Thymus (tissue), 14 donors: ENCODE measurements at places on chromosomes 7 and 10. TPM values are rescaled to one million over a fixed set of nuclear protein-coding genes. Genes with fewer than 3 reads are reported as not detected.

Gene VSTM4
- total RNA-seq, result 3.4 TPM

DNA sequence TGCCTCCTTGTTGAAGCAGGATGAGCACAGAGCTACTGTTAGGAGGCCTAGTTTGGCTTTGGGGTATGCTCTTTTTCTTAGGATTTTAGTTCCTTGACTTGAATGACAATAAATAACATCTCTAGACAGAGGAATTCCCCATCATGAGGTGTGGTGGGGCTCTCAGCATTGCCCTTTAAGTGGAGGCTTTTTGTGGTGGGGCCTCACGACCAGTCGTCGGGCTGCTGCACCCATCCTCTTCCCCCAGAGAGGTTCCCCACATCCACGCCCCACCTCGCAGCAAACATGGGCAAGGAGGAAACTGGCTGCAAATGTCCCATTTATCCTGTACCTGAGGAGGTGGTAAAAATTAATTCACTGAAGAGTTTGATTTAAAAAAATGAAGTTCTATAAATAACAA is 36.1 kb upstream of the TARP start:
- H3K36me3 ChIP-seq, result no peaks in the 10 kb centered on the region
- H3K4me3 ChIP-seq, result no peak overlapping the region
- H3K27ac ChIP-seq, result no peak overlapping the region
- no peak for DNase-seq

- no peaks in the 10 kb centered on the region for H3K36me3 ChIP-seq
- H3K27ac ChIP-seq, result no peak overlapping the region
Measured at GRCh38 chr10:103768345-103768744, 87.0 kb downstream of the SH3PXD2A start.

Gene H2BK1
- not detected for total RNA-seq

Gene CALML3
- total RNA-seq, result 144 TPM

DNA sequence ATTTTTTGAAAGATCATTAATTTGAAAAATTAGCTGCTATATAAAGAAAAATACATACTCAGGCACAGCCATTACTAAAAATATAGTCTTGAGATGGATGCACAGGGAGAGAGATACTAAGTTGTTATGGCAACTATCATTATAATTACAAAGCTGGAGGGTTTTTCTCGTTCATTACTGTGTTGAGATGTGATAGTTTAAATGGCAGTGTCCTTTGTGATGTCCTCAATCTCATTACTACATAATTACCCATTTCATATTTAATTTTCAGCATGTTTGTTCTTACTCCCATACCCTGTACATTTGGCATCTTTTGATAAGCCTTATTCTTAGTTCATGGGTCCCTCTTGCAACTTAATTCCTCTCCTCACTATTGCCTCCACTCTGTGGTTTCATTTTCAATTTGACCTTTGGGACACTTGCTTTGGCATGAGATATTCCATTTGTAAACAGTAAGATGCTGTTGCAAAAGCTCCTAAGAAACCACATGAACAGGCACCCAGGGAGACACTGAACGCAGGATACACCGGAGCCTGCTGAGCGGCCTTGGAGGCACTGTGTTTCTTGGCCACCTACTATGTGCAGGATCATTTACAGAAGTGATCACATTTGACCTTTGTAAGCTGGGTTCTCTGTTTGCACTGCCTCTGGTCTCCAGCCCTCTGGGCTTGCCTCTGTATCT is 4.8 kb upstream of the CPXM2 start:
- no peak overlapping the region for H3K4me3 ChIP-seq
- no peak for DNase-seq
- H3K36me3 ChIP-seq, result no peaks in the 10 kb centered on the region
- H3K27ac ChIP-seq, result no peak overlapping the region
- H3K4me1 ChIP-seq, result no peaks in the 10 kb centered on the region

Gene MKI67
- total RNA-seq, result 41.5 TPM

Gene TDRD1
- total RNA-seq, result 0.52 TPM

- no peak overlapping the region for H3K27ac ChIP-seq
- H3K27me3 ChIP-seq, result peaks cover 38% of the 10 kb centered on the region
- H3K4me3 ChIP-seq, result no peak overlapping the region
- H3K4me1 ChIP-seq, result peaks cover 32% of the 10 kb centered on the region
- no peaks in the 10 kb centered on the region for H3K36me3 ChIP-seq
Measured at GRCh38 chr10:69864321-69864720, 62.6 kb downstream of the COL13A1 start.

DNA sequence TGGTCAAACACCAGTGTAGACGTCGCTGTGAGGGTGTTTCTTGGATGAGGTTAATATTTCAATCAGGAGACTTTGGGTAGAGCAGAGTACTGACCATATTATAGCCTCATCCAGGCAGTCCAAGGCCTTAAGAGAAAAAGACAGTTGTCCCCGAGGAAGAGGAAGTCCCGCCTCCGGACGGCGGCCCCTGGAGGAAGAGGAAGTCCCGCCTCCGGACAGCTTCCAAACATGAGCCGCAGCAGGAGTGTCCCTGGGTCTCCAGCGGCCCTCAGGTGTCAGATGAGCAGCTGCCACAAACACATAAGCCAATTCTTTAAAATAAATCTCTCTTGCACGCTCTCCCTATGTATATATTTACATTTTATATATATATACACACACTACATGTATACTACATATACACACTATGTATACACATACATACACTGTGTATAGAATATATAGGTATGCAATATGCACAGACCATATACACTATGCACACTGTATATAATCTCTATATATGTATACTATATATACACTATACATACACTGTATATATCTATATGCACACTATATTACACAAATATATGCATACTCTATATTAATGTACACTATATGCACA is 37.5 kb downstream of the PWWP2B start:
- peaks cover 3% of the 10 kb centered on the region for H3K4me1 ChIP-seq
- no peak overlapping the region for H3K27ac ChIP-seq
- H3K4me3 ChIP-seq, result no peak overlapping the region
- no peak for DNase-seq
- no peaks in the 10 kb centered on the region for H3K36me3 ChIP-seq
- no peaks in the 10 kb centered on the region for H3K27me3 ChIP-seq

Gene KLF14
- 0.05 TPM for total RNA-seq

GRCh38 chr10:10613656-10614244 is 403.9 kb upstream of the CELF2 start:
- no peaks in the 10 kb centered on the region for H3K27me3 ChIP-seq
- no peaks in the 10 kb centered on the region for H3K36me3 ChIP-seq
- no peak overlapping the region for H3K27ac ChIP-seq

DNA sequence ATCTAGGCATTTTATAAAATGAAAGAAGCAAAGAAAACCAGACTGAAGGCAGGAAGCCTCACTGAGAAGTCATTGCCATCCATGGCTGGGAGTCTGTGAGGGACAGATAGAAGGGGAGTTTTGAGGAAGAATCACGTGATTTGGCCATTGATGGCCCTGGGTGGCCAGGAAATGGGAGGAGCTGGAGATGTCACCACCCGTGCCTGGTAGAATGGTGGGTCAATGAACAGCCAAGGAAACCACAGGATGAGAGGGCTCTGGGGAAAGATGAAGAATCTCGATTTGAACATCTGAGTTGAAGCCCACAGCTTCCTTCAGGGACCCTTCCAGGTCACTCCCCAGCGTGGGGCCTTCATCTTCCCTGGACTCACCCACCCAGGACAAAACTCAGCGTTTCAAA is 103.3 kb upstream of the CHST15 start:
- no peaks in the 10 kb centered on the region for H3K36me3 ChIP-seq
- no peak overlapping the region for H3K4me3 ChIP-seq
- H3K27me3 ChIP-seq, result no peaks in the 10 kb centered on the region
- no peak for DNase-seq
- H3K4me1 ChIP-seq, result peaks cover 5% of the 10 kb centered on the region

Gene AS3MT
- 5.2 TPM for total RNA-seq

Gene CPA5
- total RNA-seq, result 17.2 TPM

GRCh38 chr10:122375679-122376160 is 1.2 kb downstream of the PLEKHA1 start:
- H3K27ac ChIP-seq, result peak overlapping the region; percentile 89
- peak overlapping the region; percentile 82 for H3K4me3 ChIP-seq

GRCh38 chr7:3218411-3219225 is 82.4 kb upstream of the SDK1 start:
- peaks cover 2% of the 10 kb centered on the region for H3K4me1 ChIP-seq
- H3K27me3 ChIP-seq, result no peaks in the 10 kb centered on the region
- H3K4me3 ChIP-seq, result no peak overlapping the region

DNA sequence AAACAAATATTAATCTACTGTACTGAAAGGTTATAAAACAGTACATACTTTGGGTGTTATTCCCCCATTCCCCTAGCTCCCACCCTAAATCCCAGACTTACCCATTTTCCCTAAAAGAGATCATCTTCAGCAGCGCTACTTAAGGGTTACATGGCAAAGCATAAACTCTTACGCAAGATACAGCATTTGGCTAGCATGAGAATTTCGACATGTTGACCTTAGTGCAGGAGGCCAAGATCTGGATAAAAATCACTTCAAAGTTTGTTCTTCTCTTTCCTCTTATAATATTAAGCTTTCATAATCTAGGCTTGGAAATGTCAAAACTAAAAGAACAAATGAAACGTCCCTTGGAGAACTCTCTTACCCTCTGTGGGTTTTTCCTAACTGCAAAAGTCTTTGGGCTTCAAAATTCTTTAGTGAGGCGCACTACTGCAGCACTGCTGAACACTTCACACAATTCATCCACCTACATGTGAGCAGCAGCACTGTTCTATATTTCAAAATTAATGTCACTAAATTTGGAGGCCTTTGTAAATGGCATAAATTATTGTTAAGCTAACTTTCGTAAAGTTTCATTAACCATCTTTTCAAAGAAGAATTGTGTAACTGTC is 59.5 kb upstream of the PDLIM1 start:
- H3K27me3 ChIP-seq, result no peaks in the 10 kb centered on the region
- H3K36me3 ChIP-seq, result no peaks in the 10 kb centered on the region
- no peak overlapping the region for H3K4me3 ChIP-seq
- no peak for DNase-seq

DNA sequence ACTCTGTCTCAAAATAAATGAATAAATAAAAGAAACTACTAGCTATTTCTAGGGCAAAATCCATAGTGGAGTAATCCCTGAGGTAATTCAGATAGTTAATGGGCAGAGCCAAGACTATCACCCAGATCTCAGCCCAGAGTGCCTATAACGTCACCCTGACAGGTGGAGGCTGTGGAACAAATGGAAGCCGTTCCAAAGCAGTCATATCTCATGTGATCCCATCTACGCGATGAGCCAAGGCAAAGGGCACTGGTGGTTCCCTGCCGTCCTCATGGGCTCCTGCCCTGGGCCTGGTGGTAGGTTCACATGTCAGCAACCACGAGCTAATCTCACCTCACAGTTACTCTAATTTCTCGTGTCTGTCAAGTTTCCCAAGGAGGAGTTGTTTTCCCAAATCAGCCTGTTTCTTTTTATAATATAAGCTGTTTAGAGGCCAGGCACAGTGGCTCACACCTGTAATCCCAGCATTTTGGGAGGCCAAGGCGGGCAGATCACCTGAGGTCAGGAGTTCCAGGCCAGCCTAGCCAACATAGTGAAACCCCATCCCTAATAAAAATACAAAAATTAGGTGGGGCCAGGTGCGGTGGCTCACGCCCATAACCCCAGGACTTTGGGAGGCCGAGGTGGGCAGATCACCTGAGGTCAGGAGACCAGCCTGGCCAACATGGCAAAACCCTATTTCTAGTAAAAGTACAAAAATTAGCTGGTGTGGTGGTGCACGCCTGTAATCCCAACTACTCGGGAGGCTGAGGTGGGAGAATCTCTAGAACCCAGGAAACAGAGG is 22.5 kb upstream of the ASCC1 start:
- no peak overlapping the region for H3K27ac ChIP-seq
- no peak for DNase-seq
- no peaks in the 10 kb centered on the region for H3K27me3 ChIP-seq
- H3K4me3 ChIP-seq, result no peak overlapping the region
- peaks cover 19% of the 10 kb centered on the region for H3K36me3 ChIP-seq
- H3K4me1 ChIP-seq, result peaks cover 6% of the 10 kb centered on the region
